ENCODE measurements at places on chromosomes 6 and 20.

DNA sequence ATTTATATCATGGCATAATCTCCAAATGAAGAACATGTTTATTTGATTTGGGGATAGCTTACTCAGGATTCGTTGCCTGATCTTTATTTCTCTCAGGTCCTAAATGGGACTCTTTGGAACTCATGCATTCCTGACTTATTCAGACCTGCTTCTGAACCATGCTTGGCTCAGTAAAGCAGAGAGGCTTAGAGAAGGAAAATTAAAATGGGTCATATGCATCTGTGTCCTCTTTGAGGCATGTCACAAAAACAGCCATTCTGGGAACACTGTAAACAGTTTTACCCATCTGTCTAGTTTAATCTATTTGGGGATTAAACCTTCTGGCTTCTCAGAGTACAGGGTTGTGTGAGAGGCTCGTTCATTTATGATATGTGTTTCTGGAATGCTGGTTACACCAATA is 1017.3 kb downstream of the KIF16B start:
- DNase-seq, result no peak

DNA sequence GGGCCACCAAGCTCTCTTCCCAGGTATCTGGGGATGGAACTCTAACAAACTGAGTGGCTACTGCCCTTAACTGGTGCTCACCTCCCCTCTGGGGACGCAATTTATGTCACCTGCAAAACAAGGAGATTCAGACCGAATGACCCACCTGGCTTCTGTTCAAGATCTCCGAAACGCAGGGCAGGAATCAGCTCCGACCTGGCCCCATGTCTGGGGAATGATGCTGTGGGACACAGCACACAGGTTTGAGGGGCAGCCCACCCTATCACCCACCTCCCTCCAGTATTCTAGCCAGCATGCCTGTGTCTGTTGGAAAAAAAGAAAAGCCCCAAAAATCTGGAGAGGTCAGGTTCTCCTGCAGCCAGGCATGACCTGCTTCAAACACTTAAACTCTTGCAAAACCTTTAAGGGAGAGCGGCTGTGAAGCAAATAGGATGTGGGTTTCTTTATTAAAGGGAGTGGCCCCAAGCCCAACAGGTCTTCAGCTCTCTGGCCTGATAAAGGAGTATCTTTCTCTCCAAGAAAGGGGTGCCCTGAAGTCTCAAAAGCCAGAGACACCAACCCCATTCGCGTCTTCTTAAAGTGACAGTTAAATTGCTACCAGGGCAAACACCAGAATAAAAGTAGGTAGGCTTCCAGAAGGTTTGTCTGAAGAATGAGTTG is 6.4 kb downstream of the PREX1 start:
- DNase-seq, result no peak

GRCh38 chr6:144731229-144731628 is 446.1 kb downstream of the UTRN start:
- no peak for DNase-seq

DNA sequence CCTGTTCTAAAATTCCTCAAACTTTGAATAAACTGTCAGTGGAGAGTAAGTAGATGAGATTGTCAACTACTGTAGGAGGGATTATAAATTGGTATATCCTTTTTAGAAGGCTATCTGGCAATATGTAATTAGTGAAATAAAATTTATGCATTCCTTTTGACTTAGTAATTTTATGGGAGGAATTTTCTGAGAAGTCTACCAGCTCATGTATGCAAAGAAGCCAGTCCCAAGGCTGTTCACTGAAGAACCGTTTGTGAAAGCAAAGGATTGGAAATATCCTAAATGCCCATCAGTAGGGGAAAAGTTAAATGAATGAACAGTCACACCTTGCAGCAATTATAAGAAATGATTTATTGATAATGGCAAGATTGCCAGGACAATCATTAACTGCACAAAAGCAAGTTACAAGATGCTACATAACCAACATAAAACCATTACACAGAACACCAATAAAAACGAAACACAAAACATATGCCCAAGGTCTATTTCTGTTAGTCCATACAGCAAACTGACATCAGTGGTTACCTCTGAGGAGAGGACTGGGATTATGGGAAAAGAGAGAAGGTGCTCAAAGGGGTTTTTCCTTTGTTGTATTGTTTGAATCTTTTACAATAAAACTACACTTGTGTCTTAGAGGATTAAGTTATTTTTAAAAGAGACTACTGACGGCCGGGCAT is 4.6 kb upstream of the DSTN start:
- DNase-seq, result no peak

DNA sequence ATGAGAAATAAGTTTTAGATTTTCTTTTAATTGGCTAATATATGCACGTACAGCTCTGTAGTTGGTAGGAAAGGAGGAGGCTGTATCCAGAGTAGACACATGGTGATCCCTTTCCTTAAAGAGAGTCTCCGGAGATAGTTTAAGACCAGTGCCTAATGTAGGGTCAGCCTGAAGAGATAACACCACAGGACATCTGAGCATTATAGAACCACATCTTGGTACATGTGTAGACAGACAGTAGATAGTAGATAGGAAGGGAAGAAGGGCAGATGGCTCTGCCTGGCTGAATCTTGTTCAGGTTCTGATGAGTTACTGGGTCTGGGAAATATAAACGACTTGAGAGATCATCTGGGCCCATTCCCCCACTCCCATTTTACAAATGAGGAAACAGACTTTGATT is 18.5 kb downstream of the CHMP4B start:
- no peak for DNase-seq

DNA sequence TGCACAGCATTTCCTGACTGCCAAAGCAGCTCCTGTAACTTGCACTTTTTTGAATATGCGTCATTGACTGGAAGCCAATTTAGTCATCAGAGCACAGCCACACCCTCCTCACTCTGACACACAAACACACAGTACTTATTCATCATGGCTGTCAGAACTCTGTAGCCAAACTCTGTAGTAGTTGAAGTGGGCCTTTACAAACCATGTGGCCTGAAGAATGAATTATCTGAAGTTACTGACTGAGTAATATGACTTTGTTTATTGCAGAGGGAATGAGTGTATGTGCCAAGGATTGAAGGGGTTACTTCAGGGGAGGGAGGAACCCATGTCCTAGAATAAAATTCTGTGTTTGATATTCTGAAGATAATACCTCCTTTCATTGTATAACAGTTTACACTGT is 102.7 kb downstream of the FIG4 start:
- peak; percentile 90 for DNase-seq

DNA sequence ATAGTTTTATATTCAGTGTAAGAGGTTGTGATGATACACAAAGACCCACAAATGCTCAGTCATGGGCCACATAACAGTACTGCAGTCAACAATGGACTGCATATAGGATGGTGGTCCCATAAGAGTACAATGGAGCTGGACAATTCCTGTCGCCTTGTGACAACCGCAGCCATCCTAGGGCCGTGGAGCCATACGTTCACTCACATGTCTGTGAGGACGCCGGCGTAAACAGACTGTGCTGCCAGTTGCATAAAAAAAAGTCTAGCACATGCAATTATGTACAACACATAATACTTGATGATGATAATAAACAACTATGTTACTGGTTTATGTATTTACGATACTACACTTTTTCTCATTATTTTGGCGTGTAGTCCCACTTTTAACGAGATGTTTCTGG is 30.9 kb downstream of the BFSP1 start:
- no peak for DNase-seq

DNA sequence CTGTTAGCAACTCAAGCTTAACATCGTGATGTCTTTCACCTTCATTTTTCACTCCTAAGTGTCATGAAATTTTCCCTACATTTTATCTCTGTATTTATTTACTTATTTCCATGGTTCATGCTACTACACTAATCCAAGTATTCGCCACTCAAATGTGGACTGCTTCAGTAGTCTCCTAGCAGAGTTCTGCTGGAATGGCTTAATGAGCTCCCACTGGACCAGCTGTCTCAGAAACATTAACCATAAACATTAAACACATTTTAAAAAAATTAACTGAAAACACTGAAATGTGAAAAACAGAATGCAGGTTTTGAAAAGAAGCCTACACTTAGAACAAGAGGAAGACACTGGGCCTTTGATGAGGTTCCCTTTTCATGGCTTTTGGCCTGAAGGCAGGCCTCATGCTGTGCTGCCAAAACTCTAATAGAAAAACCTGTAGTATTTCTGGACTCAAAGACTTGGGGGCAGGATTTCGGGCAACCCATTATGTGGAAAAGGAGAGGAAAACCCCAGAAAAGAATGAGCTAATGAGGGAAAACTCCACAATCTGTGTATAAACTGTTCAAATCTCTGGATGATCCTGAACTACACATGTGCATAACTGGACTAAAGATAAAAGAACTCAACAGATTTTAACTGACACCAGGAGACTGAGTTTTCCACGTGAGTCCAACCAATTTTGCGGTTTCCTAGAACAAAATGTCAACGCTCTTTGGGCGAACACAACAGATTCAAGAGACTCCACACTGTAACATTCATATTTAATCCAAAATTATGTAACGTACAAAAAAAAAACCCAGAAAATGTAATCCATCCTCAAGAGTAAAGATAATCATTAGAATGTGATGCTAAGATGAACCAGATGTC is 33.0 kb downstream of the SAMD3 start:
- no peak for DNase-seq

- DNase-seq, result no peak
Measured at GRCh38 chr6:69729870-69730449, 66.8 kb downstream of the LMBRD1 start.
